ENCODE measurements at places on chromosomes 5 and 9.

GRCh38 chr5:98258939-98259338, 514.5 kb upstream of the RGMB start:
- DNase-seq: no peak

- DNase-seq: no peak
These were observed 654 bp downstream of the ADAMTS2 start for GRCh38 chr5:179344431-179345182.

GRCh38 chr5:158553195-158553961, 546.3 kb downstream of the EBF1 start:
- no peak for DNase-seq

GRCh38 chr9:133037775-133038515, 7.1 kb downstream of the GTF3C5 start:
- no peak for DNase-seq

- DNase-seq: no peak
These were observed 35.1 kb downstream of the BASP1 start for GRCh38 chr5:17252543-17252942.

GRCh38 chr5:142453932-142454331, 129.1 kb upstream of the SPRY4 start:
- no peak for DNase-seq

- DNase-seq: no peak
These were observed 105.1 kb downstream of the PSD2 start for GRCh38 chr5:139900546-139901250.

DNA sequence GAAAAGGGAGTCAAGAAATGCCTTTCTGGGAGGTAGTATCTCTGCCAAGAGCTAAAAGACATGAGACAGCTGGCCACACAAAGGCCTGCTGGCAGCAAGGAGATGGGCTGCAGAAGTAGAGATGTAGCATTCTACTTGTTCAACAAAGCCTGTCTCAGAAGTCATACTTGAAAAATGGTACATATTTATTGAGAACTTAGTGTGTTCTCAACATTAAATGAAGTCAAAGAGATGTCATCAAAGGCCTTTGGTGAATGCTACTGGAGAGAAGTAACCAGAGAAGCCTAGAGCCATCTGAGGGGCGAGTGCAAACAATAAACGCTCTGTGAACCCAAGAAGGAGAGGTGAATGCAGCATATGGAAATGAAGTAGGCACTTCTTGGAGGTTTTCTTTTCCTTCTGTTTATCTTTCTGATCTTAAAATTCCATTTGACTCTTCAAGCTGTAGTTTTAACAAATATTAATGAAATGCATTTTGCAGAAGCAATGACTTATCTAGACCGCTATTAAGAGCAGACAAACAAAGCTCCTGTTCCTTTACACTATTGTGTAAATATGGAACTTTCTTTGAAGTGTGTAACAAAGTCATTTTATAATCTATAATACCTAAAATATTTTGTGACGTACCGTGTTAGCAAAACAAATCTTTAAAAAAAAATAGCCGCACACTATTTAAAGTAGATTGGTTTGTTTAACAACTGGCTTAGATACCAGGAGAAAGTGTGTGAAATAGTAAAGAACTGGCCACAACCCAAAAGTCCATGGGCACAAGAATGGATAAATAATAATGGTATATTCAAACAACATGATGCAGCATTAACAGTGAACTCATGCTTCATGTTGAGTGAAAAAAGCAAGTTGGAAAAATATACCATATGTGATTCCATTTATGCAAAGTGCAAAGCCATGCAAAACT, 70.2 kb downstream of the ZNF608 start:
- DNase-seq: no peak
